ENCODE measurements at places on chromosomes 6 and 20.

DNA sequence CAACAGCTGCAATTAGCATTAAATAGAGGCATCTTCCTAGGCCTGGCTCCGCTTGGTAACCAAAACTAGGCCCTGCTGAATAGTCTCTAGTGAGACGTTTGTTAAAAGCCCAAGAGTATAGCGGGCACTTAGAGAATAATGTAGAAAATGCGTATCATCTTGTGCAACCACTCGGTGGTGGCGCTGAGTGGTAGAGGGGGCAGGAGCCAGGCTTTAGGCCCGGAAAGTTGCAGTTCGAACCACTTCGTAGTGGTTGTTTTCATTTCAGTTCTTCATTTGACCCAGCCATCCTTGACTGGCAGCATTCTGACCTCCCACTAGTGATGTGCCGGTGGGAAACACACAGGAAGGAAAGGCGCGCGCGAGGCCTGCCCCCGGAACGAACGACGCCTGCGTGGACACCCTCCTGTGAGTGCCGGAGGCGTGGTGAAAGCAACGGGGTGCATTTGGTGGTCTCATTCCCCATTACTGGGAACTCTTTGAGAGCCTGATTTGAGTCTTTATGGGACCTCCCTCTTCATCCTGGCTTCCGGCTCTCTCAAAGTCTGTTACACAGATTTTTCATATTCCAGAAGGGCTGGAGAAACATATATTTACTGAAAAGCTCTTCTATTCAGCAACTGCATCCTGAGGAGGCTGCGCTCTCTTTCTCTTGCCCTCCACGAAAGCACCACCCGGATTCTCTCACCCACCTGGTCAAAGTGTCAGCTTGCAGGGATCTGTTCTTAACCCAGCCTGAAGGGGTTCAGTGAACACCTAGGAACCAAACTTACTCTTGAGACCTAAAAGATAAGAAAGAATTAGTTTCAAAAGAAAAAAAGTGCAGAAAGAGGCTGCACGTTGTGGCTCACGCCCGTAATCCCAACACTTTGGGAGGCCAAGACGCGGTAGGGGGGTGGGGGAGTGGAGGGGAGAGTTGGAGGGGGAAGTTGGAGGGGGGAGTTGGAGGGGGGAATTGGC lies 18.2 kb downstream of the GPX5 start:
- DNase-seq = peak; percentile 2

DNA sequence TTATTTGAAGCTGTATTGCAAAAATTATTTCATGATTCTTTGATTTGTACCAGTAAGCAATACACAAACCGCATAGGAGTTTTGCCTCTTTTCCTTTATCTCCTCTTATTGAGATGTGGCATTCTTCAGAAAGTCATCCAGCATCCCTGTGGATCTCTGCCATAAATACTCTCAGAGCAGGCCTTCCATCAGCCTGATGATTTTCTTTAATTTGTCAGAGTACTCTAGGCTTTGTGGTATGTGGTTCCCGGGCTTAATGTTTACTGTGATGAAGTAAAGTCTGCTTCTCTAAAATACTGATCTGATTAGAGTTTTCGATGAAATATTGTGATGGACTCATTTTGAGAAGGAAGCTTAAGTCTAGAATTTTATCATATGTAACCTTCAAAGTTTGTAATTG lies 31.1 kb upstream of the SLC35D3 start:
- no peak for DNase-seq

- no peak for DNase-seq
These were observed 25.9 kb upstream of the EPB41L1 start for GRCh38 chr20:36128463-36129159.

- peak; percentile 91 for DNase-seq
These were observed 6.8 kb upstream of the MICA start for GRCh38 chr6:31396422-31397152.

- no peak for DNase-seq
These were observed 31.9 kb downstream of the GMPR start for GRCh38 chr6:16270178-16270794.

- DNase-seq = no peak
These were observed 87.4 kb downstream of the ARID1B start for GRCh38 chr6:156864557-156864956.

- DNase-seq = no peak
These were observed 885 bp upstream of the GZF1 start for GRCh38 chr20:23361119-23361475.

DNA sequence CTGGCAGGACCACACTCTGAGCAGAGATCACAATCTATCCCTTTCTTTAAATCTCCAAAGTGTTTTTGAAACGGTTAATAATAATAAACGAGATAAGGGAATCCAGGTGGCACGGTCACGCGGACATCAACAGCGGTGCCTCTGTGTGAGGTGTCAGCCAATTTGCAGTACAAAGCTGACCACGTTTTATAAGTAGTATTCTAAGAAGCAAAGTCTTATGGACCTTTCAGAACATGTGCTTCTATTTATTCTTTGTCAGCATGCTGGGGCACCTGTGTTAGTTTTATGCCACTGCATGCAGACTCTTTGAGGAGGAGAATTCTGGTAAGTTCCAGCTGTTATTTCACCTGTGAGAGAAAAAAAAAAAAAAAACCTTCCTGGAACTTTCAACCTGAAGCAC lies 39.0 kb upstream of the EXOC2 start:
- no peak for DNase-seq

DNA sequence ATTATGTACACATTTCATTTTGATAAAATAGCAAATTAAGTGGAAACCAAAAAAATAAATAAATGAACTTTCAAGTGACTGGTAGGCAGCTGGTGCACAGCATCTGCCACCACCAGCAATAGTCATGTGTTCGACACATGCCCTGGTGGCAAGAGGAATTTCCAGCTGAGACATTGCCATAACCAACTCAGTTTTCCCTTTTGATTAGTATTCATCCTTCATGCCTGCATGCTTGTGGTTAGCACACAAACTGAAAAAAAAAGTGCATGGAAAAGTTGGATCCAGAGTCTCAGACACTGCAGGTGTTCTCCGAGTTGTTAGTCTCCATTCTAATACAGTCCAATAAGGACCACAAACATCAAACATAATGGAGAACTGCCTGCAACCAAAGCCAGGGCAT lies 156.0 kb upstream of the SOX4 start:
- DNase-seq = no peak

DNA sequence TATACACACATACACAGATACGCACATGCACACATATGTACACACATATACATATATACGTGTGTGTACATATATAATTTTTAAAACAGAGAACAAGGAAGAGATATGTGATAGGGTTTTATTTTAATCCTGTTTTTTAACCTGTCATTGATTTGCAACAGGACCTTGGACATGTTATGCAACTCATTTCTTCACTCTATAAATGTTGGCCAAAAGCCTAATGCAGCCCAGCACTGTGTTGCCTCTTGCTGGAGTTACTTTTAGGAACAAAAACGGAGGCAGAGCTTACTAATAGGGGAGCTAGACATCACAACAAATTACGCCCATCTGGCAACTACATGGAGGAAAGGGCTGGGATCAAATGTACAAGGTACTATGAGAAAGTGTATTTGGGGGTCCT lies 179.9 kb upstream of the TAB2 start:
- no peak for DNase-seq

DNA sequence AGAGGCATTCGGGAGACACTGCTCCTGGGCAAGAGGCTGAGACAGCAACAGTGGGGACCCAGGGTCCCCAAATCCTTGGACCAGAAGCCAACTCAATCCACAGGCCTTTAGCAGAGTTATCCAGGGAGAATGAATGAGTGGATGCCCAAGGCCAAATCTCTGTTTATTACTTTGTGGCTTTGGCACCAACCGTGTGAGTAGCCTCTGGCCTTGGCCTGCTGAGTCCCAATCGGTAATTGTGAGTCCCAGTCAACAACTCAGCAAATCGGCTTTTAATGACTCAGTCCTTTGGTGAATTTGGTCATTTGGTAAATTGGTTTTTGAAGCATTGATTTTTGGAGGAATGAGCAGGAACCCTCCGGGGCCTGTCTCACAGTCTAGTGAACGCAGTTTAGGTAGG lies 29.1 kb upstream of the ECI2 start:
- DNase-seq = no peak

GRCh38 chr20:64161356-64162238 lies 2.7 kb upstream of the MYT1 start:
- no peak for DNase-seq

DNA sequence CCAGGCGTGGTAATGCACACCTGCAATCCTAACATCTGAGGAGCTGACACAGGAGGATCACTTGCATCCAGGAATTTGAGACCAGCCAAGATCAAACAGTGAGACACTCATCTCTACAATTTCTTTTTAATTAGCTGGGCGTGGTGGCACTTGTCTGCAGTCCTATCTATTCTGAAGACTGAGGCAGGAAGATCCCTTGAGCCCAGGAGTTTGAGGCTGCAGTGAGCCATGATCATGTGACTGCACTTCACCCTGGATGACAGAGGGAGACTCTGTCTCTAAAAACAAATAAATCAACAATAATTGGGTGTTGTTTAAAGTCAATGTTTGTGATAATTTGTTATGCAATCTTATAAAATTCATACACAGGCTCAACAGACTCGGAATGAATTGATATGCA lies 18.0 kb upstream of the HLA-A start:
- no peak for DNase-seq

DNA sequence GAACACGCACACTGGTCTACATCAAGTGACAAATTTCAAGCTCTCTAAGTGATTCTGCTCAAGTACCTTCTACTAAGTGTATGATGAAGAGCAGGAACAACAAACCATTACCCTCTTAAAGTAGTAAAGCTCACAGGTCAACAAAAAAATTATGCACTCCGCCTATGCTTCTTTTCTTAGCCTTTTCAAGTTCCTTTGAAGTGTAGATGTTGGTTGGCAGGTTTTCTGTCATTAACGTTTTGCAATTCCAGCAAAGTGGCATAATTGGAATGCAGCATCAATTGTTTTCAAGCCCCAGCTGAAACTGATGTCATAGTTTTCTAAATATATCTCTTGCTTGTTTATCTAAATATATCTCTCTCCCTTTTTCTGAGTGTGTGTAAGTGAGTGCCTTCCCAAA lies 396.9 kb upstream of the EYS start:
- no peak for DNase-seq

DNA sequence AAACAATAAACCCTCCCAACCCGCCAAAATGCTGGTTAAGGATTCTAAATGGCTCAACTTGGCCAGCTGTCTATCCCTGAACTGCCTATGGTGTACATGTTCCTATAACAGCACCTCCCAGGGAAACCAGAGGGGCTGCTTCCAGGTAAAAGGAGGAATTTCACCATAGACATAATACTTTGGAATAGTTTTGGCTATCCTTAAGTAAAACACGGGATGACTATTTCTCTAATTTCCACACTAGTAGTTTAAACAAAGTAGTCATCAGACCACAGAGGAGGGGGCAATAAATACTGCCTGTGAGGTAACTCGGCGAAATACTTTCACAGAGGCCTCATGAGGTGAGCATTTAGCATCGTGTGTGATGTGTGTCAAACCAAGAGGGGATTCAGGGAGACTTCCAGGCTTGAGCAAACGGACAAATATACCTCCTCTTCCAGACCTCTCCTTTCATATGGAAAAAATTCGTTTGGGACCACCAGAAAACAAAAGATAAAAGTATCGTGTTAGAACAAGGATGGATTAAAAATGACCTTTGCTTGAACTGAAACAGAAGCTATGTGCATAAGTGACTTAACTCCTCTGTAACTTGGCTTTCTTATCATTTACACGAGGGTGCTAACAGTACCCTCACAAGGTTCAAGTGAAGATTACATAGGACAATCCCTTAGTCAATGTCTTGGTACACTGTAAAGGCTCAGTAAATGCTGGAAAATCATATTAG lies 1.0 kb upstream of the XRN2 start:
- DNase-seq = no peak

GRCh38 chr6:106199998-106200397 lies 113.9 kb downstream of the PRDM1 start:
- DNase-seq = no peak

DNA sequence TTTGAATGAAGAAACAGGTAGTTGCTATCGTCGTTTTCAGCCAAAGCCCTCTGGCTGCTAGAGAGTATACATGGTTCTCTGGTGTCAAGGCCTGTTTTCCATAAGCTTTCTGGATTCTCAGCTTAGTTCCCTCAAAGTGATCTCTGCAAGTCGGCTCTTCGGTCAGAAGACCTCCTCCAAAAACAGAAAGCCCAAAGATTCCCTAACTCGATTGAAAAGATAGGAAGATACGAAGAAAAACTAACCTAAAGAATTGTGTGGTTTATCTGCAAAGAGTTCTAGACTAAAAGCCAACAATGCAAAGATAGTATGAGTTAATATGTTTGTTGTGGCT lies 545 bp upstream of the ASCC3 start:
- no peak for DNase-seq

DNA sequence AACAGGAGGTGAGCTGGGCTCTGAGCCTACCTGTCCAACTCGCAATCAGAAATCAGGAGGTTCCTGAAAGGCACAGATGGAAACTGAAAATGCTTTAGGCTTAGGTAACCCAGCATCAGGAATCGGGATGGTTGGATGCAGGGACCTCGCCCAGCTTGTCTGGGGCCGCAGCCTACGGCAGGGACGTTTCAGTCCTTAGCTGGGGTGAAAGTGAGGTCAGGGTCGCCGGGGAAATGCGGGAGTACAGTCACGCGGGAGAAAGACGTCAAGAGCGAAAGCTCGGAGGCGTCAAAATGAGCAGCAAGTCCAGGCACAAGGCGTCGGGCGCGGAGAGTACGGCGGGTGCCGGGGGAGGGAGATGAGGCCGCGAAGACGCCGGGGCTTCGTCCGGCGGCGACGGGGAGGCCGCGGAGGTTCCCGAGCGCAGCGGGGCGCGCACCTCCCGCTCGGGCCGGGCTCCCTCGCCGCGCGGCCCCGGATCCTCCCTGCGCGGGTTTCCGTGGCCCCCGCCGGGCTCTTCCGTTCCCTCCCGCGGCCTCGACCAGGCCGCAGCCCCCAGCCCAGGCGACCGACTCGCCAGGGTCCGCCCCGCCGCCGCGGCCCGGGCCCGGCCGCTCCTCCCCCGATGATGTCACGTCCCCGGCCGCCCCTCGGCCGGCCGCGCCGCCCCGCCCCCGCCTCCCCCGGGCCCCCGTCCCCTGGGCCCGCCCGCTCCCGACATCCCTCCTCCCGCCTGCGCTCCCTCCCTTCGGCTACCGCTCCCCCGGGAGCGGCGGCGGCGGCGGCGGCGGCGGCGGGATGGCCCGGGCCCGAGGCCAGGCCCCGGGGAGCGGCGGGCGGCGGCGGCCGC lies at the start of gene EBF4:
TSS of gene EBF4 (plus strand) at position 745 of the 850 bp plus-strand sequence. CDS start 866 bp downstream, outside the sequence.
- no peak for DNase-seq

- no peak for DNase-seq
These were observed 136.5 kb upstream of the NUP153 start for GRCh38 chr6:17842934-17843821.

GRCh38 chr6:111032484-111033140 lies 50.8 kb downstream of the RPF2 start:
- DNase-seq = no peak

- DNase-seq = no peak
These were observed 24.5 kb downstream of the ARFGEF2 start for GRCh38 chr20:48945840-48946514.

Measured in CD4-positive, alpha-beta T cell treated with Interleukin-2 at 100 ng/mL for 4 hours (primary cell).